ENCODE measurements at places on chromosomes 11 and 22.

GRCh38 chr11:27193434-27194225 is 153.0 kb downstream of the BBOX1 start:
- no peak for DNase-seq

DNA sequence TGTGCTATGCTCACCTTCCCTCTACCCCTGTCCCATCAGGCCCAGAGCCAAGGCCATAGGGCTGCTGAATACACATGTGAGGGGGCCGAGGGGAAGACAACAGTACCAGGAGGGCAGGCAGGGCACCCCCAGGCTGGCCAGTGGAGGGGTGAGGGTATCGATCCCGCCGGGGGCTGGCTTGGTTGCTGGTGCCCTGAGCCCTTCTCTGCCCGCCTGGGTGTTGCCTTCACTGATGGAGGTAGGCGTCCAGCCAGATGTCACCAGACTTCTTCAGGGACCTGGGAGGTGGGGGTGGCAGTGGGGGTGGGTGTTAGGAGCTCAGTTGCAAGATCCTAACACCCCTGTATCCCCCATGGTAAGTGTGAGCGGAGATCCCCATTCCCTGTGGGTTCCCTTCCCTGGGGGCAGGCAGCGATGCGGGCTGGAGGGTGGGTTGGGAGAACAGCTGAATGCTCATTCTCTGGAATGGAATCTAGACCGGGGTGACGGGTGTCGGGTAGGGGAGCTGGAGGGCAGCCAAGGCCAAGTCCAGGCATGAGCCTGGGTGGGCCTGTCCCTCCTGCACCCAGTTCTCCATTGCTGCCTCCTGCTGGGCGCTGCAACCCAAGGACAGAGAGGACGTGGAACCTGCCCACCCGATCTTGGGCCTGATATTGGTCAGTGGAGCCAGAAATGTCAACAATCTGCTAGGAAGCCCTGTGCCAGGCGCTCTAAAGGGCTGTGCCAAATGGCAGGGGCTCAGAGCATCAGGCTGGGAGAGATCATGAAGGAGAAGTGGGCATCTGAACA is 17.6 kb downstream of the FADS3 start:
- DNase-seq, result no peak

DNA sequence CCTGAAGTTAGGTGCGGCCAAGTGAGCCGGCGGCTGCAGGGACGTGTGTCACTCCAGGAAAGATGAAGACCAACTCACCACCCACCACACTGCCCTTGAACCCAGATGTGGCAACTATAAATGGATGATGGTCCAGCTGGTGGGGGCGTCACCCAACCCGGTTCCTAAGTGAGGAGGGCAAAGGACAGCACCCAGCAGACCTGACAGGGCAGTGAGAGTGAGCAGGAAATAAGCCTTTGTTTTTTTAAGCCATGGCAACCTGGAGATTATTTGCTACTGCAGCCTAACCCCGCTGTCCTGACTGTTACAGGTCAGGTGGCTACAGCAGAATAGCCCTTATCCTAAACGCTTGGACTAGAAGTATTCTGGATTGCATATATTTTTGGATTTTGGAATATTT is 228.9 kb downstream of the CTTN start:
- DNase-seq, result no peak

DNA sequence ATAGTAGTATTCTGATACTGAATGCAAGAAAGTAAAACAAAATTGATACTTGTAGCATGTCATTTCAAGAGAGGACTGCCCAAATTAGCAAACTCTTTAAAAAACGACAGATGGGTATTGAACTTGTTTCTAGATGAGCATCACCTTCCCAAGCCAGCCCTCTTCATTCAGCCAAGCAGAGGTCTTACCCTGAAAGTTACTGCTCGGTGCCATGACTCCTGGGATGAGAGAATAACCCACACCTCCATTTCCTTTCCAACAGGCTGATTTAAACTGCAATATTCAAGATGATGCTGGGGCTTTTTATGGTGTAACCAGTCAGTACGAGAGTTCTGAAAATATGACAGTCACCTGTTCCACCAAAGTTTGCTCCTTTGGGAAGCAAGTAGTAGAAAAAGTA is 84.5 kb upstream of the RASSF10 start:
- no peak for DNase-seq

- DNase-seq, result no peak
These were observed 207.0 kb upstream of the SORL1-AS1 start for GRCh38 chr11:121659811-121660210.
